HTR-8/SVneo (cell line): ENCODE measurements at places on chromosomes 1 and 21.

- DNase-seq = no peak
Measured at GRCh38 chr21:33308586-33309490, 15.9 kb upstream of the IFNAR1 start.

- DNase-seq = no peak
Measured at GRCh38 chr1:53071167-53071865, 9.3 kb downstream of the PODN start.

DNA sequence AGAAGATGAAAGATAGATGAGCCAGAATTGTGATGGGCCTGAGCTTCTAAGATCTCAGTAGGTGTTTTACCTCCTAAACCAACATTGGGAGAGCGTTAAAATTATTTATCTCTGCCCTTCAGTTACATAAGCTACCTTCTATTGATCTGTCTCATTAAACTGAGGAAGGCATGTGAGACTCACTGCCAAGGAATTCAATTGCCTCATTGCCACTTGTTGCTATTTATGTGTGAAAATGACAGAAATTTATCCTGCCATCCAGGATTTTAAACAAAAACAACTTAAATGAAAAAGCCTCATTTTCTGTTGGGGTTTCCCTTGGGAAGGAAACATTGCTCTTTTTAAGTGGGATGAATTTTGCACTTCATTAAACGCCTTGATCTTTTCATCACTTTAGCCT, 78.7 kb upstream of the RUNX1 start:
- DNase-seq = no peak

DNA sequence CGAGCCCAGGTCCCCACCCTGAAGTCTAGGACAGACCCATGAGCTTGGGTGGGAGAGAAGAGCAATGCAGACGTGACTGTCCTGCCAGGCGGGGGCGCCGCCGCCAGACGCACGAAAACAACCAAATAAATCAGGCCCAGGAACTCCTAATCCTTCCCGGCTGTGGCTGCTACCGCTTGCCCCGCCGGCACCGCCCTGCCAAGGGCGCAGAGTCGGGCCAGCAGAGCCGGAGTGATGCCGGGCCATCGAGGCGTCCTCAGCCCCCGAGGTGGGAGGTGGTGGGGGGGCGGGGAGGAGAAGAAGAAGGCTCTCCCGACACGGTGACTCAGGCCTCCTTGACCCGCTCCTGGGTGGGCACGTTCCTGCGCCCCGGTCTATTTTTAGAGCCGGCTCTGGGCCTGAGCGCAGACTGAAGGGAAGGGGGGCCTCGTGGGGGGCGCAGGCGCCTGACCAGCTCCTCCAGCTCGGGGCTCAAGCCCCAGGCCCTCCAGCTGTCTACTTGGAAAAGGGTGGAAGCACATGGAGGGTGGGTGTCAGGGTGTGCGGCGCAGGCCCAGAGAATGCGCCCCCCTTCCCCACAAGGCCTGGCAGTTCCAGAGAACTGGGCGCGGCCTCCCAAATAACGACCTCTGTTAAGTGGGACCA, 10.7 kb upstream of the COL16A1 start:
- no peak for DNase-seq
